Psoas muscle (tissue), 8 donors: ENCODE measurements at places on chromosomes 5 and 9.

- DNase-seq, result no peak
- H3K27me3 ChIP-seq, result no peaks in the 10 kb centered on the region
- H3K36me3 ChIP-seq, result no peaks in the 10 kb centered on the region
- no peak overlapping the region for H3K4me3 ChIP-seq
Observed at GRCh38 chr9:68443624-68444023, 87.2 kb downstream of the PGM5 start.

GRCh38 chr5:57566914-57567313, 84.3 kb upstream of the ACTBL2 start:
- H3K27ac ChIP-seq, result no peak overlapping the region
- no peak overlapping the region for H3K4me3 ChIP-seq
- H3K36me3 ChIP-seq, result no peaks in the 10 kb centered on the region
- H3K4me1 ChIP-seq, result no peaks in the 10 kb centered on the region
- no peaks in the 10 kb centered on the region for H3K27me3 ChIP-seq

DNA sequence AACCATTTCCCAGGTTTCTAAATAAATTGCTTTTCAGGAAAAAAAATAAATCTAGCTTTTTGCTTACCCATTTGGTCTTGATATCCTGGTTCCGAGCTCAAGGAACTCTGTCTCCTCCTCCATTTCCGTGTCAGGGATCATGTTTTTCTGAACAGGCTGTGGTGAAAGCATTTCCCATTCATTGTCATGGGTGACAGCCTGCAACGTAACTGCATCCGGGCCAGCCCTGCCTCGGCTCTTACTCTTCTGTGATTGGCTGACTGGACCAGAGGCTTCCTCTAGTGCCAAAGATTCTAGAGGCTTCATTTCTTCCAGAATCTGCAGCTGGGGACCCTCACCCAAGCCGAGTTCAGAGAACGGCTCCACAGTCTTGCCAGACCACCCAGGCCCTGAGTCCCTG, 61.0 kb upstream of the PCA3 start:
- H3K4me1 ChIP-seq, result no peaks in the 10 kb centered on the region
- H3K27ac ChIP-seq, result no peak overlapping the region
- DNase-seq, result no peak
- H3K27me3 ChIP-seq, result peaks cover 12% of the 10 kb centered on the region
- no peak overlapping the region for H3K4me3 ChIP-seq

GRCh38 chr9:78235256-78235761, 566 bp upstream of the CEP78 start:
- H3K4me3 ChIP-seq, result peak overlapping the region; percentile 96
- DNase-seq, result no peak
- H3K36me3 ChIP-seq, result peaks cover 3% of the 10 kb centered on the region
- H3K27me3 ChIP-seq, result no peaks in the 10 kb centered on the region
- peak overlapping the region; percentile 75 for H3K27ac ChIP-seq
- H3K4me1 ChIP-seq, result no peaks in the 10 kb centered on the region

DNA sequence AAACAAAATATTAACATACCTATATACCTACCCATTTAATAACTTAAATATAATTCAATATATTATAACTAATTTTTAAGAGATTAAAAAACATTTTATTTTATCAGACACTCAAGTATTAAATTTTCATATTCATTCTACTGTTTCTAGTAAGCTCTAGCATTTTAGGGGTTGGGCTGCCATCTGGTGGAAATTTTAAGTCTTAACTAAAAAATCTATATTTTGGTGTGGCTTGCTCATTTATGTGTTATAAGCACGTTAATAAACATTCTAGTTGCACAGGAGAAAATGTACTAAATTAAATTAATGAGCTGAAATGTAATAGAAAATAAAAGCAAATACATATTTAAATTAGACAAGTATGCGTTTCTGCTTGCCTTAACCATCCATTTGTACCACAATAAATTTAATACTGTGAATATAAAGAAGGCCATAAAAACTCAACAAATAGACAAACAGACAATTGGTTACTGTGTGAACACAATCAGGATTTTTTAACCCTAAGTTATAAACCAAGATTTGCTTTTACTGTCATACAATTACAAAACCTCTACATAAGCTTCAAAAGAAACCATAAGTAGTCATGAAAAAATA, 1728.3 kb upstream of the CDH9 start:
- no peak for DNase-seq
- no peaks in the 10 kb centered on the region for H3K4me1 ChIP-seq
- no peak overlapping the region for H3K27ac ChIP-seq
- no peaks in the 10 kb centered on the region for H3K27me3 ChIP-seq
- no peak overlapping the region for H3K4me3 ChIP-seq
- H3K36me3 ChIP-seq, result no peaks in the 10 kb centered on the region

DNA sequence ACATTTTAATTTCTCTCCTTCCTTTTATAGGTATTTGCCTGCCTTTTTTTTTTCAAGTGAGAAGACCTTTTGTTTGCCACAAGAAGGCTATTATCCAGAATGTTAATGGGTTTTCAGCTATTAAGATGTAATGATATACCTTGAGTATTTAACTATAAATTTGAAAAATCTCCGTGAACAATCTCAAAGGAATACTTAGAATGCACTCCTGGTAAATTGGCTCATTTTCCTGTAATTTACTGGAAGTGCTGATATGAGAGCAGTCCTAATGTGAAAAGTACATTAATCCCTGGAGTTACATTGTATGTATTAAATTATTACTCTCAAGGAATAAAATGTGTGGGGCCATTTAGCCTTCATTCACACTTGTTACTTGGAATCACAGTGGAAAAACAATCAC, 32.4 kb downstream of the AOPEP start:
- H3K27ac ChIP-seq, result no peak overlapping the region
- no peaks in the 10 kb centered on the region for H3K4me1 ChIP-seq
- no peak overlapping the region for H3K4me3 ChIP-seq

DNA sequence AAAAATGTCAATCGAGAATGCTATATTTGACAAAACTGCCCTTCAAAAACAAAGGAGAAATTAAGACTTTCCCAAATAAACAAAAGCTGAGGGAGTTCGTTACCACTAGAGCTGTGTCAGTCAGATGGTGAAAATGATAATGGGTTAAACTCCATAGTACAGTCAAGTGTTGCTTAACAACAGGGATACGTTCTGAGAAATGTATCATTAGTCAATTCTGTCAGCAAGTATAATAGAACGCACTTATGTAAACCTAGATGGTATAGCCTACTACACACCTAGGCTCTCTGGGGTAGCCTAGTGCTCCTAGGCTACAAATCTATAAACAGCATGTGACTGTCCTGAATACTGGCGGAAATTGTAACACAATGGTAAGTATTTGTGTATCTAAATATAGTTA, 138.7 kb downstream of the DRD1 start:
- DNase-seq, result no peak
- no peaks in the 10 kb centered on the region for H3K27me3 ChIP-seq
- H3K36me3 ChIP-seq, result no peaks in the 10 kb centered on the region

DNA sequence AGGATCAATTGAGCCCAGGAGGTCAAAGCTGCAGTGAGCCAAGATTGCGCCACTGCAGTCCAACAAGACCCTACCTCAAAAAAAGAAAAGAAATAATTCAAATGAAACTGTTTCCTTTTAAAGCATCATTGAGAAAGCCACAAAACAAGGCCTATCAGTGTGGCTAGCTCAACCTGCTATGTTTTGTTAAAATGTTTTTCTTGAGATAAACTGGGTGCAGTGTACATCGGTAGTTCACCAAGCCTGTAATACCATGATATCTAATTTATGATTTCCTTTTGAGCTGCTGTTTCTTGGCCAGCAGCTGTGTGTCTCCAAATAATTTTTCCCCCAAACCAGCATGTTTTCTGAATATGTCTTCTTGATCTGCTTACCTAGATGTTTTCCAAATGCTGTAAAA, 97.3 kb upstream of the GOLGA1 start:
- H3K4me1 ChIP-seq, result no peaks in the 10 kb centered on the region
- no peak overlapping the region for H3K27ac ChIP-seq

DNA sequence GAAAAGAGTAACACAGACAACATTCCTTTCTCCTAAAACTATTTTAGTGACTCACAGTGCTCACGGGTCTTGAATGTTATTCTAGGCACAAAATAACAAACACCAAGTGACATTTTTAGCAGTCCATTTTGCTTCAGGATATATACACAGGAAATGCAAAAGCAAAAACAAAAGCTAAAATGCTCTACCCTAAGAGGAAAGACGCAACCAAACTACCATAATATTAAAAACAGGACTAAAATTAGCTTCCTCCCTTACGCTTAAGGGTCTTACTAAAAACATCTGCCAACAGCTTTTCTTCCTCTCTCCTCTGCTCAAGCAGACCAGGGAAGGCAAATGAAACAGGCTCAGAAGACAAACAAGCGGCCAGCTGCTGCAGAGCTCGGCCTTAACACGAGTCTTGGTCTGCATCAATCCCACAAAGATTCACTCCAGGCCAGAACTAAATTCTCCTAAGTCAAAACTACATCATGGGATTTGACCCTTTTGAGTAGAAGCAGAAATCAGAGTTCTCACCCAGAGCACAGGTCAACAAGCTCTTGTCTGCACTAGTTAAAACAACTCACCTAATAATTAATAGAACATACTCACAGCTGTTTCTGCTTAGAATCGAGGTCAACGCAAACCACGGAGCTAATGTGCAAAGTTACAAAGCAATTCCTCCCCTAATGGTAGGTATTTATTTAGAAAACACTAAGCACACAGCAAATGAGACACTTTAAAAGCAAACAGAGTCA, 62.3 kb downstream of the RAPGEF1 start:
- H3K27me3 ChIP-seq, result no peaks in the 10 kb centered on the region
- H3K27ac ChIP-seq, result peak overlapping the region; percentile 86
- H3K4me1 ChIP-seq, result peaks cover 92% of the 10 kb centered on the region

GRCh38 chr9:130445268-130445983, 665 bp downstream of the ASS1 start:
- no peaks in the 10 kb centered on the region for H3K36me3 ChIP-seq
- peaks cover 24% of the 10 kb centered on the region for H3K4me1 ChIP-seq
- DNase-seq, result peak; percentile 74
- H3K4me3 ChIP-seq, result peak overlapping the region; percentile 83
- H3K27ac ChIP-seq, result peak overlapping the region; percentile 75

- no peak for DNase-seq
- no peaks in the 10 kb centered on the region for H3K36me3 ChIP-seq
- H3K27me3 ChIP-seq, result no peaks in the 10 kb centered on the region
- no peak overlapping the region for H3K4me3 ChIP-seq
- no peaks in the 10 kb centered on the region for H3K4me1 ChIP-seq
- H3K27ac ChIP-seq, result no peak overlapping the region
Observed at GRCh38 chr5:164422400-164422799, 917.0 kb downstream of the MAT2B start.

- no peak for DNase-seq
- H3K36me3 ChIP-seq, result no peaks in the 10 kb centered on the region
- H3K4me1 ChIP-seq, result peaks cover 4% of the 10 kb centered on the region
- H3K27me3 ChIP-seq, result peaks cover 12% of the 10 kb centered on the region
- no peak within 1 kb of the TSS for H3K27ac ChIP-seq
Observed at GRCh38 chr5:180591311-180591887, at the start of gene SCGB3A1. Gene SCGB3A1 (minus strand): TSS chr5:180591499. CDS start chr5:180591462, 37 bp downstream.

DNA sequence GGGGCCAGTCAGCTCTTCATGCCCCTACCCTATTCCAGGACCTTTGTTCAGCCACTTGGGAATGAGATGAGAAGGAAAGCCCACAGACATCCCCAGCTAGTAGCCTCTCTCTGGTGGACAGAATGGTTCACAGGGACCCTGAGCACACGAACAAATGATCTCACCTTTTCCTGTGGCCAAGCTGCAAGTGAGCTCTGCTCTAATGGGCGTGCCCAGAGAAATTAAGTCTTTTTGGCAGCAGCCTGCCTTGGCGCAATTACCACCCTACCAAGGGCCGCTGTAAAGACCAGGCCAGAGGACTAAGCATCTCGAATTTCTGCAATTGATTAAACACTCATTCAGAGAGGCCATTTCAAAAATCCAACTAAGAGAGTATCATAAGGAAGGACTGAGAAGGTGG, 56.0 kb downstream of the WHRN start:
- H3K36me3 ChIP-seq, result no peaks in the 10 kb centered on the region
- no peaks in the 10 kb centered on the region for H3K27me3 ChIP-seq
- no peak overlapping the region for H3K27ac ChIP-seq
- DNase-seq, result no peak
- H3K4me1 ChIP-seq, result no peaks in the 10 kb centered on the region

- no peak overlapping the region for H3K4me3 ChIP-seq
- no peak overlapping the region for H3K27ac ChIP-seq
- no peaks in the 10 kb centered on the region for H3K27me3 ChIP-seq
- no peak for DNase-seq
- H3K4me1 ChIP-seq, result no peaks in the 10 kb centered on the region
Observed at GRCh38 chr5:89299998-89300397, 417.0 kb upstream of the MEF2C start.

GRCh38 chr9:83027153-83027891, 35.6 kb downstream of the RASEF start:
- H3K27me3 ChIP-seq, result no peaks in the 10 kb centered on the region
- H3K4me1 ChIP-seq, result no peaks in the 10 kb centered on the region
- no peak overlapping the region for H3K4me3 ChIP-seq
- no peak for DNase-seq

- H3K4me3 ChIP-seq, result no peak overlapping the region
- no peak for DNase-seq
- H3K36me3 ChIP-seq, result no peaks in the 10 kb centered on the region
- H3K27me3 ChIP-seq, result no peaks in the 10 kb centered on the region
- H3K27ac ChIP-seq, result no peak overlapping the region
- H3K4me1 ChIP-seq, result no peaks in the 10 kb centered on the region
Observed at GRCh38 chr9:104304925-104305324, 199.1 kb upstream of the OR13F1 start.

- no peak overlapping the region for H3K4me3 ChIP-seq
- no peak for DNase-seq
- H3K36me3 ChIP-seq, result peaks cover 13% of the 10 kb centered on the region
Observed at GRCh38 chr9:3674561-3674960, 148.8 kb upstream of the RFX3 start.

DNA sequence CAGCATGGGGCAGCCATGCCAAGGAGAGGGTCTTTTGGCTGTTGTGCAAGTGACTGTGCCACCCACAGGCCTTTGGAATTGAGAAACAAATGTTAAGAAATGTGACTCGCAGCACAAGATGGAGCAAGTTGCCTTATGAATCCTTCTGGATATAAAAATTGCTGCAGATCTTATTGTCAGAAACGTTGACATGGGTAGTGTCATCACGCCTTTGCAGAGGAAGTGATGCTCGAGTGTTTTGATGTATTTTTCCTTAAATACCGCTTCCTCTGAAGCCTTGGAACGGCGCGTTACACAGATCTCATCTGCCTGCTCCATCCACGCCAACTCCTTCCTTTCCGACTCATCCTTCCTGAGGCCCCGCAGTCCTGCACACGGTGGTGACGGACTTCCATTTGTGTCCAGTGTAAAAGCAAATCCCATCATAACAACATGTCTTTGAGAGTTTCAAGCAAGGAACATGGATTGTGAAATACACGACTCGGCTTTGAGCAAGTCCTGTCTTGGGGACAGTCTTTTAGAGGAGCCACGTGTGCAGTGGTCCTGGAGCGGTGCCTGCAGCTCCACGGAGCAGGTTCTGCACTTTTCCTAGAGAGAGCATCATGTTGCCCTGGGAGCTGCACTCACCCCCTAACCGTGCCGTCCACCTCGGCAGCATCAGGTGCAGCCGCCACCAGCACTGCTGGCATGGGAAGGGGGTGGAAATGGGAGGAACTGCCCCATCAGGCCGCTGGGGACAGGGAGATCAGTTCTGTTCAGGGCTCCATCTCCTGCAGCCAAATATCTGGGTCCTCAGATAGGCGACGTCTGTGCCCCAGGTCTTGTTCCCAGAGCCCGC, 15.1 kb downstream of the ROPN1L start:
- H3K27ac ChIP-seq, result no peak overlapping the region
- no peaks in the 10 kb centered on the region for H3K27me3 ChIP-seq
- peak; percentile 30 for DNase-seq
- H3K4me1 ChIP-seq, result peaks cover 4% of the 10 kb centered on the region

- H3K27me3 ChIP-seq, result no peaks in the 10 kb centered on the region
- H3K4me1 ChIP-seq, result no peaks in the 10 kb centered on the region
- DNase-seq, result no peak
Observed at GRCh38 chr9:109086221-109086620, 33.5 kb downstream of the TMEM245 start.
